ENCODE measurements at places on chromosomes 7 and 10.

- no peak for DNase-seq
Measured at GRCh38 chr10:99926925-99927720, 82.6 kb downstream of the DNMBP start.

GRCh38 chr10:30893208-30893607 is 138.5 kb downstream of the ZNF438 start:
- DNase-seq = no peak

DNA sequence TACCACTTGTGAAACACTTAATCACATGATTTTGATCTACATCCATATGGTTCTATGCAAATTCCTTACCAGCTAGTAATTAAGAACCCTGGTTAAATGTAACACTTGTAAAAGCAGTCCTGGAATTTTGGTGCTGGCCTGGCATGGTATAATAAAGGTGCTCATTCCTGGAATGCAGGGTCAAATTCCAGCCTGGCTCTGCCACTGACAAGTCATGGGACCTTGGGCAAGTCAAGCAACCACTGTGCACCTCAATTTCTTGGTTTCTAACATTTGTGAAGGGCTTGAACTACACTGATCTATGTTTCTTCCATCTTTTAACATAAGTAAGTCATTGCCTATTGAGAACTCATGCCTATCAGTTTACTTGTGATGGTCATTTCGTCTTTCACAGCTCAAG is 91.9 kb upstream of the PIK3CG start:
- DNase-seq = no peak

DNA sequence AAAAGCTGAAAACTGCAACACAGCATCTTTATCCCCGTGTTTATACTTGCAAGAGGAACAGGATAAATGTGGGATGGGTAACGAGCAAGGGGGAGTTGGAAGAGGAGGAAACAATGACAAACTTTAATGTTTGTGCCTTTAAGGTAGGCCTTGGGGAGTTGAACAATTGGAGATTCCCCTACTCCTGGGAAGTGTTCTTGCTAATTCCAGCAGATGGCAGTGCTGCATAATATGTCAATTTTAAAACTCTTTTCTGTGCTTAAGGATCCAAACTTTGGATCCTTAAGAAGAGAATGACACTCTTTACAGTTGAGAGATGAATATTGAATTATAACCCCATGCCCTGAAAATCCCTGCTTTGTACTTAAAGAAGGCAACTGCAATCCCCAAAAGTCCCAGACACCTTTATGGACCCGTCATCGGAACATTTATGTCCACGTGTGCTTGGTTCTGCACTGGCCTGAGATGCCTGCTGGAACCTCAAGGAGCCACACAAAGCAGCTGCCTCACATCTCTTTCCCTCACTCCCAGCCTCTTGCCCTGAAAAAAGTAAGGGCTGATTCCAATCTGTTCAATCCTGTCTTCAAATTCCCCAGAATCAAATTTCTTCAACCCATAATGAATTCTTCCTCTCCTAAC is 12.0 kb downstream of the IFIT5 start:
- DNase-seq = peak; percentile 21

DNA sequence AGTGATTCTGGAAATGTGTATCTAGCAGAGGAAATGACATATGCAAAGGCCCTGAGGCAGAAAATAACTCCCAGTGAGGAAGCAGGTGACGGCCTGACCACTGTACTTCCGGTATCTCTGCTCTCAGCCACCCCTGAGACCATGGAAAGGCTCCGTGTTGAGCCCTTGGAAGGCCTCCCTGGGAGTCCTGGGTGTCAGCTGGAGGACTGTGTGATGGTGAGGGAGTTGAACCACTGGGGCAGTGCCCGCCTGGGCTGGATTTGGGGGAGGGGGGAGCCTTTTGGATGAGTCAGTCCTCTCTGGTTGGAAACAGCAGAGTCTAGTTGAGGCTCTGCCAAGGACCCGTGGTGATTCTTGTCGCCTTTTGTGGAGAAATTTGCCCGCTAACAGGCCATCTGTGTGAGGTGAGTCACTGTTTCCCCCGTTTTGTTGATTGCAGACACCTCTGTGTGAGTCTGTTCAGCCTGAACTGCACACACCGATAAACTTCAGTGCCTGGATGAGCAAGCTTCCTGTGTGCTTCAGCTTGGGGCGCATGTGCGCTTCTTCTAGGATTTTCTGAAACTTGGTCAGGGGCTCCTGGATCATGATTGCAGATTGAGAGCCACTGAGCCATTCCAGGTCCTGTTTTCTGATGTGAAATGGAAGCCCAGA is 98.6 kb downstream of the GRK5 start:
- peak; percentile 93 for DNase-seq

- peak; percentile 60 for DNase-seq
Measured at GRCh38 chr7:116327752-116328151, 117.4 kb downstream of the TES start.

DNA sequence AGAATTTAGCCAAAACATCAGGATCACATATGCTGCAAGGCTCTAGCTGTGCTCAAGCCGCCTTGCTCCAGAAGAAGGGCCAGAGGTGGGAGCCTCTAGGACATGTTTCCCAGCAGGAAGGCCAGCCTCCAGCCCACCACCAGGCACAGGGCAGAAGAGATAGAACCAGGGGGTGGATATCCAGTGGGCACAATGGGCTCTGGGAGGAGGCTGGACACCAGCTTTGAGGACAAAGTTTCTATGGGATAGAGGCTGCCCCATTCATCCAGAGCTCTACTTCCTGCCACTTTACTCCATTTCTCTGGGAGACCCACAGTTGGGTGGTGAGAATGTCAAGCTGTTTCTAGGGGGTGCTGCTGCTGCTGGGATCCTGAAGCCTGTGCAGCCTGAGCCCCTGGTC is 77.1 kb downstream of the ARHGAP22 start:
- no peak for DNase-seq

GRCh38 chr7:116465125-116465524 is 34.4 kb upstream of the CAV2 start:
- no peak for DNase-seq

DNA sequence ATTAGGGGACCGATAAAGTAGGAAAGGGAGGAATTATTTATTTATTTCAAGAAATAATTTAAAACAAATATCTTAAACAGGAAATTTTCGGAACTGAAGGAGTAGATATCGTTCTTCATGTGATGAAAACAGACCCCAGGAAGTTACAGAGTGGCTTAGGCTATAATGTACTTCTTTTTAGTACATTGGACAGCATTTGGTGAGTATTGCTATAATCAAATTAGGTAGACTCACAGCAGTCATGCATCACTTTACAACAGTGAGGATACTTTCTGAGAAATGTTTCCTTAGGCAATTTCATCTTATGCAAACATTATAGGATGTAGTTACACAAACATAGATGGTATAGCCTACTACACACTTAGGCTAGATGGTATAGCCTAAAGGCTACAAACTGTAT is 33.0 kb downstream of the FAM237B start:
- DNase-seq = no peak

DNA sequence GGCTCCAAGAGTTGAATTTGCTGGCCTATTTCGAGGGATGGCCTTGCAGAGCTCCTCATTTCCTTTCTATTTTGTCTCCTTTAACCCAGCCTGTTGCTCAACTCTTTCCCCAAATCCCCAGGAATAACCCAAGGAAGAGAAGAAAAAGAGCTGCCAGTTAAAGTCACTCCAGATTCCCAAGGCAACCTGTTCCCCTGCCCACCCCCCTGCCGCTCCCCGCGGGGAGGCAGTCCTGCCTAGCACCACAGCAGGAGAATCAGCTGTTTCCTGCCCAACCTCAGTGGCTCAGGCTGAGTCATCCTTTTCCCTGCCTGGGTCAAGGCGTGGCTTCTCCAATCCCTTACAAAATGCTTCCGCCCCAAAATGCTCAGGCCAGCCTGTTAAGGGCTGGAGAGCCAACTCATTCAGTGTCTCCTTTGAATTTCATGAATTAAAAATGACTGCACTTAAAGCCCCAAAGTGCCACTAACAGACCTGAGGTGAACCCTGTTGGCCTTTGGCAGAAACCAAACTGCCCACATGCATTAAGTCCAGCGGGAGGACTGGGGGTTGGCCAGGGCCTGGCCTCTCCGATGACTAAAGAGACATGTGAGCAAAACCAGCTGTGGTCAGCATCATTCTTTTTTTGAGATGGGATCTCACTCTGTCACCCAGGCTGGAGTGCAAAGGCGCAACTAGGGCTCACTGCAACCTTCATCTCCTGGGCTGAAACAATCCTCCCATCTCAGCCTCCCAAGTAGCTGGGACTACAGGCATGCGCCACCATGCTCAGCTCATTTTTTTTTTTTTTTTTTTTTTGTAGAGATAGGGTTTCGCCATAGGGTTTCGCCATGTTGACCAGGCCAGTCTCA is 83.2 kb upstream of the KIF5B start:
- peak; percentile 57 for DNase-seq

- DNase-seq = peak; percentile 82
Measured at GRCh38 chr10:44978570-44979280, at the start of gene DEPP1. TSS of gene DEPP1 (minus strand) at chr10:44978809. CDS start at chr10:44978030, 779 bp downstream.

GRCh38 chr10:103451091-103451813 is 918 bp downstream of the CALHM2 start:
- no peak for DNase-seq

GRCh38 chr10:95531058-95531809 is 29.9 kb downstream of the SORBS1 start:
- no peak for DNase-seq

Data from fibroblast of skin of left biceps (primary cell).